ENCODE measurements at places on chromosomes 6 and 20.

DNA sequence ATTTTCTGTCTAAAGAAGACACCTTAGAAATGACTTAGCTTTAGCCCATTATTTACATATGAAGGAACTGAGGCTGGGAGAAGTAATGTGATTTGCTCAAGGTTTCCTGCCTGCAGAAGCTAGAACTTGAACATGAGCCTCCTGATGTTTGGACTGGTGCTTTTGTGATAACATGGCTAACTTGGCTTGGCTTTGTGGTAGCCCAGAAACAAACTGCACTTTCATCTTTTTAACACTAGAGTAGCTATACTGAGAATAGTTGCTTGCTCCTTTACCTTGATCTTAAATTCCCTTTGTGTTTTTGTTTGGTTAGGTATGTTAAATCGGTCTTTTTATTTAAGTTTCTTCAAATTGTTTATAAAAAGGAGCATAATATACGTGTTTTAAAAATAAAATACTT is 163.5 kb upstream of the MANEA start:
- DNase-seq = no peak

DNA sequence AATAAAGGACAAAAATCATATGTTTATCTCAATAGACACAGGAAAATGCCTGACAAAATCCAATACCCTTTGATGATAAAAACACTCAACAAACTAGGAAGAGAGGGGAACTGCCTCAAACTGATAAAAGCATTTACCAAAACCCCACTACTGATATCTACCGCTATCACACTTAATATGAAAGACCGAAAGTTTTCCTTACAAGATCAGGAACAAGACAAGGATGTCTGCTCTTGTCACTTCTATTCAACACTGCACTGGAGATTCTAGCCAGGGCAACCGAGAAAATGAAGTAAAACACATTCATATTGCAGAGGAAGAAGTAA is 25.1 kb downstream of the GZF1 start:
- no peak for DNase-seq

GRCh38 chr6:1498491-1499113 is 109.2 kb downstream of the FOXF2 start:
- no peak for DNase-seq

- DNase-seq = no peak
Observed at GRCh38 chr6:15441215-15441868, 195.5 kb downstream of the JARID2 start.
